CD8-positive, alpha-beta memory T cell (primary cell): ENCODE measurements at places on chromosomes 1 and 21.
A peak's percentile ranks its signal among the peaks of the same experiment; 100 is the strongest.

GRCh38 chr1:26359981-26360806, 6.3 kb upstream of the CRYBG2 start:
- DNase-seq = peak; percentile 54

- no peak for DNase-seq
These were observed 114.6 kb downstream of the IER5 start for GRCh38 chr1:181202986-181203555.

GRCh38 chr1:235317168-235317567, 10.8 kb downstream of the ARID4B start:
- no peak for DNase-seq

DNA sequence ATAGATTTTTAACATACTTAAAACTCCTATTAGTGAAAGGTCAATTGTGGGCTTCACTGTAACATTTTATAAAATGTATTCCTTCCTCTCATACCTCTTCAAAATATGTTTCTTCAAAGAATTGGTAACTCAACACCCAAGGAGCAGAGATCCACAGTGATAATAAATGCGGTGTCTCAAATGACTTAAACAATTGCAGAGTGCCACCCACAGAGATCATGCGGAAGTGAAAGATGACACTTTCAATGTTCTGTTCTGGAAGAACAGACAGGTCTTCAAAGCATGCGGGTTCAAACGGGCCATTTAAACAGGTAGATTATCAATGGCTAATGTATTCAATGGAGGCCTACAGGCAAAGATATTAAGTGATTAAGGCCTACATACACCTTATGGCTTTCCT, 157.0 kb upstream of the GREM2 start:
- DNase-seq = no peak

DNA sequence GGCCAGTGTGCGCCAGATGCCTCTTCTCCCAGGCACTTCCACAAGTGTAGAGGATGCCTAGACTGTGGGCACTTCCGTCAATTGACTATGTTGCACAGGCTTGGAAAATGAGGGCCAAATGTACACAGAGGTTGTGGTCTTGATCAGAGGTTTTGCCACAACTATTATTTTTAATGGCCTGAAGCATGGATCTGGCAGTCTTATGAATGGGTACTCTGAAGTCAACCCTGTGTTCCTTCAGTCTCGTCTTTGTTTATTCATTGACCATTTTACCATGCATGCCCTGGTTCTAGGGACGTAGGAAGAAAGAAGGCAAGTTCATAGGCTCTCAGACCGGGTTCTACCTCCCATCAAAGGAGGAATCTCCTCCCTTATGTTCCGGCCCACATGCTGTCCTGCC, 329.1 kb downstream of the HHAT start:
- DNase-seq = no peak

- no peak for DNase-seq
These were observed 27.1 kb downstream of the KCNK1 start for GRCh38 chr1:233641029-233641428.

GRCh38 chr1:15633756-15634420, 16.6 kb downstream of the DDI2 start:
- no peak for DNase-seq

DNA sequence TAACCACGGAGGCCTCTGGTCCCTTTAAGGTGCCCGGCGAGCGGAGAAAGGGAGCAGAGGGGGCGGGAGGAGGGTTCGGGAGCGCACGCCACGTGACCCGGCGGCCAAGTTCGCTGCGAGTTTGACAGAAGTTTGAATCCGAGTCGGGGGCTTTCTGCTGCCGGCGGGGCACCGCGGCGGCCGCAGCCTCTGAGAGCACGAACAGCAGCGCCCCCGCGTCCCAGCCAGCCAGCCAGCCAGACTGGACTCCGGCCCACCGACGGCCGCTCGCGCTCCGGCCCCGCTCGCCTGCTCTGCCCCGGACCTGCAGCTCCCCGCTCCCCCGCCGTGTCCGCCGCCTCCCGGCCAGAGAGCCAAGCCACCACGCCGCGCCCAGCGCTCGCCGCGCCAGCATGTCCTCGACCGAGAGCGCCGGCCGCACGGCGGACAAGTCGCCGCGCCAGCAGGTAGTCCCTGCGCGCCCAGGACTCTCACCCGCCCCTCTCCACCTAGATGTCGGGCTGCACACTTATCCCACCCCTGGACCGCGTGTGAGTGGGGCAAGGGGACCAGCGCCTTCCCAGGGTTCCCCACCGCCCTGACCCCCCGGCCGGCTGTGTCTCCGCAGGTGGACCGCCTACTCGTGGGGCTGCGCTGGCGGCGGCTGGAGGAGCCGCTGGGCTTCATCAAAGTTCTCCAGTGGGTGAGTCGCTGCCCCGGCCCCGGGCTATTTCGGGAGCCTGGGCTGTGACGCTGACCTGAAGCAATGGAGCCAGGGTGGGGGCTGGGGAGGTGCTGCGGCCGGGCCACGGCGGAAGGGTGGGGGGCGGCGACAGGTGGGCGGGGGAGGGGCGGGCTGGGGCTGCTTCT, at the start of gene SYPL2:
Gene SYPL2, plus strand, starts transcription at position 95 of the 849 bp plus-strand sequence. Its CDS starts 298 bp downstream, at position 393.
- no peak for DNase-seq

- no peak for DNase-seq
These were observed 682.4 kb upstream of the ADAMTS5 start for GRCh38 chr21:27649323-27649722.

- DNase-seq = no peak
These were observed 44.6 kb downstream of the UBR4 start for GRCh38 chr1:19165501-19165900.

DNA sequence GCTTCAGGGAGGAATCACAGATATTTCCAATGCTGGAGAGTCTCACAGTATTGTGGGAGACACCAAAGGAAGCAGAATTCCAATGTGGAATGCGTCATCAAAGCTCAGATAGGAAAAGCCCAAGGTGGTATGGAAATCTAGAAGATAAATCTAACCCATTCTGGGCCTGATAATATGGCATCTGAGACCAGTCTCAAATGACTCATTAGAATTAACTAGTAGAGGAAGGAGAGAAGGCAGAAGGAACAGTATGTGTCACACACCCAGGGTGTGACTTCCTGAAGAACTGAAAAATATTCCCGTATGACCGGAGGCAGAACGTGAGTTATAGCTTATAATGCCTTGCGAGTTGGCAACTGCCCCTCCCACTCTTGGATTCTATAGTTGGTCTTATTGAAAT, 499.2 kb downstream of the PLPP3 start:
- DNase-seq = no peak

DNA sequence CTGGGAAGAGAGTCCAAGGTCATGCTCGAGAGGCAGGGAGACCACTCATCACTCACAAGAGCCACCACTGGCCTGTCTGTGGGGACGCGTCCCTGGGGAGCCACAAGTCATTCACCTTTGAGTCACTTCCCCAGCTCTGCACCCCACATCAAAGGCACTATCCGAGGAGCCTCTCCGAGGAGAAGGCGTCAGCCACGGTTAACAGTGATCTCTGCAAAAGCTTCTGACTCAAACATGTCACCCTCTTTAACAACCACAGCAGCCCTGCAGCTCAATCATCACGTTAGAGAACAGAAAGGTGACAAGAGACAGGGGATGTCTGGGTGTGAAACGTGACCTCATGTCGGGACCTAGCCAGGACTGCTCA, 9.0 kb downstream of the LRRC47 start:
- DNase-seq = peak; percentile 80

GRCh38 chr1:218494449-218494852, 149.3 kb downstream of the TGFB2 start:
- DNase-seq = no peak

GRCh38 chr1:5980314-5981008, 11.8 kb downstream of the NPHP4 start:
- DNase-seq = no peak

DNA sequence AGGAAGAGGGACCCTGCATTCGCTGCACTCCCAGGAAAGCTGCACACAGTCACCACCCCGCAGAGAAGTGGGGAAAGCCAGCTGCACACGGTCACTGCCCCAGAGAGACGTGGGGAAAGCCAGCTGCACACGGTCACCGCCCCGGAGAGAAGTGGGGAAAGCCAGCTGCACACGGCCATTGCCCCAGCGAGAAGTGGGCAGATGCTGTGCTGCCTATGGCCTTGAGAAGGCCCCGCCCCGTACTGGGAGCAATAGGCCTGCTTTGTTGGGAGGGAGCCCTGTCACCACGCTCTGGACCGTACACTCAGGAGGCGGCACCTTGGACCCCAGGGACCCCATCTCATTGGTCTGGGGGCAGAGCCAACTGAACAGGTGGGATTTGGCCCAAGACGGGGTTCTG, 4.3 kb upstream of the GPR153 start:
- DNase-seq = no peak

DNA sequence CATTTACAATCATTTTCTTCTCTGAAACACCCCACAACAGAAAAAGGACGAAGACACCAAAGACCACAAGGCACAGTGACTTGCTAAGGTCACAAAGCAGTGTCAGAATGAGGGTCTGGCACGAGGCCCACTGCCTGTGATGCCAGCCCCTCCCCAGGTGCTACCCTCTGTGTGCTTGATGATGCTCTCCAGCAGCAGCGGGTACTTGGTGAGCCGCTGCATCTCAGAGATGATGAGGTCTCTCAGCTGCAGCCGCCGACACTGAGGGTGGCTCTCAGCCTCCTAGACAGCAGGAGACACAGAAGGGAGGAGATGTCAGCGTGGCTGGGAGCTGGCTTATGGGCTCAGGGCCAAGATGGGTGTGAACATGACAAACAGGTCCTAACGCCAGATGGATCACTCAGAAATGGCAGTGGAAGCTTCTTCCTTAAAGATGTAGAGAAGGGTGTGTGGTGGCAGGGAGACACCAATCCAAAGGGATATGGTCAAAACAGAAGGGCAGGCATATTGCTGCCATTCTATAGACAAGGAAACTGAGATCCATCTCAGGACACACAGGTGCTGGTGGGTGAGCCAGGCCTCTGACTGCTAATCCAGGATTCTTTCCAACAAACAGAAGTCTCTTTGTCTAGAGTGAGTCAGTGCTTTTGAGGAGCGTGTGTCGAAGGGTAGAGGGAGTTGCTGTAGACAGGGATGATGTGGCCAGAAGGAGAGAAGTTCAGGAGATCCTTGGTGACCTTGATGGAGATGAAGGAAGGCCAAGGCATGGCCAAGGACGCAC, 25.6 kb downstream of the LRRC71 start:
- no peak for DNase-seq

DNA sequence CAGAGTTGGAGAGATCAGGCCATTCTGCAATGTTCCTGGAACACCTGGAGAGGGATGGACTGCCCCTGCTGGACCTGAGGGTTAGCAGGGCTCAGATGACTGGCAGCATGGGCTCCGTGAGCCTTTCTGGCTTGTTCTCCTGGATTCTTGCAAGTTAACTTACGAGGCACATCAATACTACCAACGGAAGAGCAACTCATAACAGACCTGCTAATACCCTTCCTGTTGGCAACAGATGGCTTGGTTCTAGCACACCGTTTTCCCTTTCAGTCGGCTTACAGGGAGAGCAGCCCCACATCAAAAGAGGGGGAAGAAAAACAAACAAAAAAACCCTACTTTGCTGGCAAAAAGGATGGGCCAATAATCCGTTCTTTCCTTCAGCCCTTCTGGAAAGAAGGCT, 47.9 kb downstream of the SLC66A1 start:
- no peak for DNase-seq

DNA sequence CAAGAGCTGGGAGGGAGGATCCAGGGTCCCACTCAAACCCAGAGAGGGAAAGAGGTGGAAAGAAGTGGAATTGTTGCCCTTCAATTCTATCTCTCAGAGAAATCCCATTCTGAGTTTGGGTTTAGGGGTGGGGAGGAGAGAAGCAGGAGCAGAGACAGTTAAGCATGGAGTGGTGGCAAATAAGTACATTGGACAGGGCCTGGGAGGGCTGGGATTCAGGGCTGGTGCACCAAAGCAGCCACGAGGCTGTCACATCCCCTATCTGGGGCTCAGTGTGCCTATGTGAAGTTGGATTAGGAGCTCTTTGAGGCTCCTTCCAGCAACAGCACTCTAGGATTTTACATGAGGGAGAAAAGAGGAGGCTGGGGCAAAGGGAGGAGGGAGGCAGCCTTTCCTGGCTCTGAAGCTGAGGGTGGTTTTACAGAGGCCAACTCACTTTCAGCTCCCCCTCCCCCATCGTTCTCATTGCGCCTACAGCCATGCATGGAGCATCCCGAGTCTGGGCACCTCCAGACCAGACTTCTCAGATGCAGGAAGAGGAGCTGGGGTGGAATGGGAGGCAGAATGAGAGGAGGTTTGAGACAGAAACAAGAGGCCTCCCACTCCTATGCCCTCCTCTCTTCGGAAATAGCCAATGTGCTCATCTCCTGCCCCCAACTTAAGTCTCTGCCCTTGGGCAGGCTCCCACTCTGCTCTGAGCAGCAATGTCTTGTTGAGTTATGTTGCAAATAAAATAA, 3.0 kb upstream of the SYT6 start:
- no peak for DNase-seq

GRCh38 chr1:98653123-98653522, 8.4 kb upstream of the SNX7 start:
- no peak for DNase-seq

DNA sequence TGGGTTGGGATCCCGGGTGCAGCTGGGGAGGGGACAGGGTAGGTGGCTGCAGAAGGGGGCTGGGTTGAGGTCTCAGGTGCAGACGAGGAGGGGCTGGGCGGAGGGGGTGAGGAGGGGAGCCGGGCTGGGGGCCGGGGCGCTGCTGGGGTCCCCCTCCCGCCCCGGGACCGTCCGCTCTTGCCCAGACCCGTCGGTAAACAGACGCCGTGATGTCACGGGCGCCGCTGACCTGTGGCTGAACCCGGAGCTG, 22.3 kb downstream of the DHRS3 start:
- no peak for DNase-seq

DNA sequence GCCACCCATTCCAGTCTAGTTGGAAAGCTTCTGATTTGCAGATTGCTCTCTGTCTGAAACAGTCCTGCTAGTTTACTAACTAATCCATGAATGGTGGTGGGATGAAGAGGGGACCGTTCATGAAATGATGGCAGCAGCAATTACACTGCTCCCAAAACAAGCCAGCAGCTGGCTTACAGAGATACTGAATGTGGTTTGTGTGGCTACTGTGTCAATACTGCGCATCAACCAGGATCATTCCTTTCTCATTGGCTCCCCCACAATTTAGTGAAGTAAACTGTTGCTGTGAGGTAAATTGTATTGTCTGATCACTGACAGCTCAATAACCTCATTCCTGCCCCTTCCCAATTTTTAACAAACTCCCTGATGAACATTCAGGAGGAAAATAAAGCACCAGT, 191.3 kb upstream of the LMO4 start:
- no peak for DNase-seq

GRCh38 chr1:165854101-165854845, 26.9 kb downstream of the UCK2 start:
- no peak for DNase-seq

DNA sequence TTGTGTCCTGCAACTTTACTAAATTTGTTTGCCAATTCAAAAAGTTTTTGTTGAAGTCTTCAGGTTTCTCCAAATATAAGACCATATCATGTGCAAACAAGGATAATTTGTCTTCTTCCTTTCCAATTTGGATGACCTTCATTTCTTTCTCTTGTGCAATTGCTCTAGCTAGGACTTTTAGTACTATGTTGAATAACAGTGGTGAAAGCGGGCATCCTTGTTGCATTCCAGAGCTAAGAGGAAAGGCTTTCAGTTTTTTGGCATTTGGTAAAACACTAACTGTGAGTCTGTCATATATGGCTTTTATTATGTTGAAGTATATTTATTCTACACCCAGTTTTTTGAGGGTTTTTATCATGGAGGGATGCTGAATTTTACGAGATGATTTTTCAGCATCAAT, 630.0 kb upstream of the ADGRL2 start:
- DNase-seq = no peak
